Body of pancreas (tissue), 4 donors: ENCODE measurements at places on chromosomes 5 and 9. TPM values are rescaled to one million over a fixed set of nuclear protein-coding genes. Genes with fewer than 3 reads are reported as not detected.

GRCh38 chr5:52693280-52693679, 94.4 kb upstream of the ITGA1 start:
- DNase-seq, result no peak

DNA sequence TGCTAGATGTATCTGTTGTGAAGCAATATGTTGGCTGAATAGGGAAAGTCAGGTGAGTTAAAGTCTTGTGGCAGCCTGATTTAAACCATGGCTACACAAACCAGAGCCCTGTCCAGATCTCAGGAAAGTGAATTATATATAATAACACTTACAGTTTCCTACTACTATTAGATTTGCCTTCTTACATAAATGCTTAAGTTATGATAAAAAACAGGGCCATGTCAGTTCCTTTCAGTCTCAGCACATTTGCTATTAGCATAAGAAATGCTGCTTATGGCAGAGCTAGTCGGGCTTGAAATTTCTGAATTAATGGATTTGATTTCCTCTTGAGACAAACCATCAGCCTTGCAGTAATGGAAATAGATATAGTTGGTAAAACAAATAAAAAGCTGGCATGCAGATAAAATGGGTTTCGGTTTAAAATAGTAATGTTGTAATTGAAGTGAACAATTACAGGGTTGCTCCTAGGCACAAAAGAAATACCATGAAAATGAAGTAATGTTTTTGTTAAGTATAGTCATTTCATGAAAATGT, 664.2 kb upstream of the ZNF608 start:
- no peak for DNase-seq

- no peak for DNase-seq
Observed at GRCh38 chr9:130215341-130216119, 43.3 kb downstream of the NCS1 start.

GRCh38 chr5:33684496-33685159, 207.2 kb downstream of the ADAMTS12 start:
- DNase-seq, result no peak

GRCh38 chr5:59149271-59149670, 566.4 kb downstream of the RAB3C start:
- no peak for DNase-seq

- no peak for DNase-seq
Observed at GRCh38 chr5:37506241-37506640, 127.1 kb downstream of the WDR70 start.

GRCh38 chr9:134858051-134858841, 22.4 kb upstream of the FCN2 start:
- DNase-seq, result no peak

- no peak for DNase-seq
Observed at GRCh38 chr5:68551436-68551835, 335.9 kb downstream of the PIK3R1 start.

GRCh38 chr5:113378959-113379541, 55.7 kb downstream of the TSSK1B start:
- DNase-seq, result peak; percentile 65

DNA sequence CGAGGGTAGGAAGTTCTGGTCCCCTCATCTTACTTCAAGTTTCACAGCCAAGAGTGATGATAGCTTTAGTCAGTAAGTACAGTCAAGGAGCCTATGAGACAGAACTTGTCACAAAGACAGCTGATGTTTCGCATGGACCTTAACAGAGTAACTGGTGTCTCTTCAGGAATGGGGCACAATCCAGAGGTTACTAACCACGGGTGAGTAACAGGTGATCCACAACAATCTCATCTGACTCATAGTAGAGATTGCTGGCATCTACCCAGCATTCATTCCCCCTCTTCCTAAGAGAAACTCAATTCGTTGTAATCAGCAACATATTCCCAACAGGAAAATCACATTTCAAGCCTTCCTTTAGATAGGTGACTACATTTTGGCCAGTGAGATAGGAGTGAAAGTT, 126.7 kb downstream of the SNX18 start:
- DNase-seq, result no peak

DNA sequence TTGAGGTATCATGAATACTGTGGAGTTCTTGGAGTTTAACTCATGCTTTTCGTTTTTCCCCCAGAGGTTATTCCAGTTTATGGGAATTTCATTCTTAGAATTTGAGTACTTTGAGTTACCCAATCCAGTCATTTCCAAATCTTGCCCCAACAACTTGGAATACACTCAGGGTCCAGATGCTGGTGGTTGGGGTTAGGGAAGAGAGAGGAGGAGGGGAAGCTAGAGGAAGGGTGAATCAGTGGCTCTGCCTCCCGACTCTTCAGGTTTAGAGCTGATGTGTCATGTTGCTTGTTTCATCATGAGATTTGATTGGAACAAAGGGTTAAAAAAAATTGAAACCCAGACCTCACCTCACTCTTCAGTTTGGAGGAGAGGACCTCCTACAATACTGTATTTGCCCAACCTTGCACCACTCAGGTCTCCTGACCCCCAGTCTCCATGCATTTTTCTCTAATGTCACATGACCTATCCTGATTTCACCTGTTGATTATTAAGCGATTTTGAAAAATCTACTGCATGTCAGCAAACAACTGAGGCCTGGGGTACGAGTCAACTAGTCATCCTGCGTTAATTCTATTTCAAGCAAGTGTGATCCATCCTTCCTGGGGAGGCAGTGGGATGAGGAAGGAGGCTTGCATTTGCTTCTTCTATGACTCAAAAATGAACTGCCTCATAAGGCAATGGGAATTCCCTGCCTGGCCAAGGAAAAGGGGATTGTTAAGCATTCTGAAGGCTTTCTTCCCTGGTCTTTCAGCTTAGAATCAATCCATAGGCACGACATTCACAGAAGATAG, 6.2 kb upstream of the SLC1A3 start:
- DNase-seq, result no peak

DNA sequence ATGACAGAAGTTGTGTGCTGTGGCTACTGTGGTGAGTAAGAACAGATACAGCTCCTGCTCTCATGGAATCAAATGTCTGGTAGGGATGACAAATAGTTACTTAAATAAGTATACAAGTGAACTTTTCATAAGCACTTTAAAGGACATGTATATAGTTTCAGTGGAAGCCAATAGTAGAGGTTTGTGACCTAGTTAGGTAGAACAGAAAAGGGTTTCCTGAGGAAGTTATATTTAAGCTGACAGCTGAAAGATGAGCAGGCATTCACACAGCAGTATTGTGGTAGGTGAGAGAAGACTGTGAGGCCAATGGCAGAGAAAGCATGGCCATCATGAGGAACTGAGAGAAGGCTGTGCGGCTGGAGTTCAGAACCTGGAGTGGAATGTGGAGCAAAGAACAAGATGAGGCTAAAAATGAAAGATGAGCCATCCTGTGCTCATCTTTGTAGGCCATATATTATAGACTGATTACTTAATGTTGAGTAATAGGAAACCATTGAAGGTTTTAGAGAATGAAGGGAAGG, 15.4 kb downstream of the FAM174A start:
- DNase-seq, result no peak

DNA sequence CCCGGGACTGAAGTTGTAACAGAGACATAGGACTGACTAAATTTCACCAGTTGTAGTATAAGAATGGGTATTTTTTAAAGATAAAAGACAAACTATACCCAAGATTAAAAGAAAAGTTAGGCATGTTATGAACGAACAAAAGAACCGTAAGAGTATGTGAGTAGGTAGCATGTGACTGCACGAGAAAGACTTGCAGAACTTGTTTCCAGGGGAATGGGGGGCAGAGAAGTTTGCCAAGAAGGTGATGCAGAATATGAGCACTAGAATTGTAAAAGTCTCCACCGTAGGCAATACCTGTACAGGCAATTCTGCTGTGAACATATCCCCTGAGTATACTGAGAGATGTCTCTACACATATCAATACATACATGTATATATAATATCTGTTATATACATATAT, 614.7 kb downstream of the PRELID2 start:
- no peak for DNase-seq

- no peak for DNase-seq
Observed at GRCh38 chr9:101629636-101630035, 34.9 kb upstream of the PPP3R2 start.

- no peak for DNase-seq
Observed at GRCh38 chr9:126626127-126626925, 12.6 kb downstream of the LMX1B start.

DNA sequence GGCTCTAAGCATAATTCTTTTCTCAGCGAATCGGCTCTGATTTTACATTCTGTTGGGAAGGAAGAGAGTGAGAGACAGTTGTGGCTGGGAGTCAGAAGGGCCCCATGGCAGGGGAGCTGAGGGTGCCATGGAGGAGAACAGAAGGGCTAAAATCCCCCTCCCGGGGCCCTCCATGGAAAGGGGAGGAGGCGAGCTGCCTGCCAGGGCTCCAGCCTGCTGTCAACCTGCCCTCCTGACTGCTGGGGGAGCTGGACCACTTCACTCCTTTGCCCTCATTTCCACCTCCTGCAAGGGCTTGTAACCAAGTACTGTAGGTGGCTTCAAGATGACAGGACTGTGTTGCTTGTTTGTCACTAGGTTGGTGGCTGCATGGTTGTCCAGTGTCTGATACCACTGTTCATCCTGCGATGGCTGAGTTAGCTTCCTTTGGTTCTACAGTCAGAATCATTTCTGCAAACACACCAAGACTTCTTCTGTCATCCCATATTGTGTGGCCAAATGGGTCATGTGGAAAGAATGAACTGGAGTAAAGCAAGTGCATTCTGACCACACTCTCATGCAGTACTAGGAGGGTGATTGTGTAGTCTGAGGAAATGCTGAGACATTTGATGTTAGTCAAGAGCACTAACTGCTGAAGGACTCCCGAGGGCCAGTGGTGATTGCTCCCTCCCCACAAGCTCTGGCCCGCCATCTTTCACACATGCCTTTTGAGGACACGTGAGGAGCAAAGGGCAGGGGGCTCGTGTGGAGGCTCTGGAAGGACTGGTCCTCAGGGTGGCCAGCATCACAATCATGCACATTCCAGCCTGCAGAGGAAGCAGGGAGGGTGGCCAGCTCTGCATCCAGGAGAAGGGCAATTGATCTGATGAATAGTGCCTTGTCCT, 307.2 kb downstream of the GADD45G start:
- DNase-seq, result no peak

DNA sequence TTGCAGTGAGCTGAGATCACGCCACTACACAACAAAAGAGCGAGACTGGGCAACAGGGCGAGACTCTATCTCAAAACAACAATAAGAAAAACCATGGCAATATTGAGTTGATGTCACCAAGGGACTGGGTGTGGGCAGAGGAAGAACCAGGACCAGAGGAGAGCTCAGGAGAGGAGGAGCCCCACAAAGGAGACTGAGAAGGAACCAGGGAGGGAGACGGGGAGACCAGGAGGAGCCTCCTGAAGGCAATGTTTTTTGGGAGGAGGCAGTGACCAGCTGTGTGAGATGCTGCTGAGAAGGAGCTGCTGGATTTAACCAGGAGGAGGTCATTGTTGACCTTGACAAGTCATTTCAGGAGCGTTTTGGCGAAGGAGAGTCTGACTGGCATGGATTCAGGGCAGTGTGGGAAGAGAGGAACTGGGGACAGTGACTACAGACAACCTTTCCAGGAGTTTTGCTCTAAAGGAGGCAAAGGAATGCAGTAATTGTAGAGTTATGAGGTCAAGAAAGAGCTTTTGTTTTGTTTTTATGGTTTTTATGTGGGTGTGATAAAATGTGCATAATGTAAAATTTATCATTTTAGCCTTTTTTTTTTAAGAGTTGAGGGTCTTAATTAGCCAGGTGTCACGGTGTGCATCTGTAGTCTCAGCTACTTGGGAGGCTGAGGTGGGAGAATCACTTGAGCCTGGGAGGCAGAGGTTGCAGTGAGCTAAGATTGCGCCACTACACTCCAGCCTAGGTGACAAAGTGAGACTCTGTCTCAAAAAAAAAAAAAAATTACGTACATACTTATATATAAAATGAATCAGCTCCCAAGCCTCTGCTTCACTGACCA, 17.9 kb downstream of the TRUB2 start:
- DNase-seq, result no peak

DNA sequence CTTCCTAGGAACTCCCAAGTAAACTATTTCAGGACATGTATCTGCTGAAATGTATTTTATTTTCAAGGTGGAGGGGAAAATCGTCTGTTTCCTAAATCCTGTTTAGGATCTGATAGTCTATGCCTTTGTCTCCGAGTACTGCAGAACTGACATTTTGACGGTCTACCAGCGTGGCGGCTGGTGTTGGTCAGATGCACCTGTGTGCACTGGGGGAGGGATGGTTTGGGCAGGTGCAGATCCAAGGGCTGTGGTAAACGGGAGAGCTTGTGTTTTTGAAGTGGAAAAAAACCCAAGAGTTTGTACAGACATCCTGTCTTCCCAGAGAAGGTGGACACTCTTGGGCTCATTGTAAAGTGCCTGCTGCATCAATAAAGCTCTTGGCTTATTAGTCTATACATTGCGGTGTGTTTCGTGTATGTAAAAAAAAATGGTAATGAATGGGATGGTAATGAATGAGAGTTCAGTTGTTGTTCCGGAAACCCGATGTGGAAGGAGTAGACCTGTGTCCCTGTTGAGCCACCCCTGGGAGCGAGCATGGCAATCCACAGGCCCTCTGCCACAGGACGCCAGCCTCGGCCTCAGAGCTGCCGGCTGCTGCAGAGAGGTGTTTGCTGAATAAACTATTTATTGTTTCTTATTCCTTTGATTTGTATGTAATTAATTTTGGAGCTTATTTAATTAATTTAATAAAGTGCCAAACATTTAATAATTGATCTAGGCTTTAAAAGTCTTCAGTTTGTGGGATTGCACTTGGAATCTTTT, 15.3 kb downstream of the ARPC5L start:
- DNase-seq, result no peak

- no peak for DNase-seq
Observed at GRCh38 chr5:68739752-68740151, 354.1 kb upstream of the SLC30A5 start.

The ABCA1 gene
- 18.1 TPM for total RNA-seq

The OTULINL gene
- 3.3 TPM for total RNA-seq

The ARID3C gene
- total RNA-seq, result not detected

The C5orf22 gene
- total RNA-seq, result 15.5 TPM

The TAS2R1 gene
- total RNA-seq, result not detected

The BNC2 gene
- total RNA-seq, result 1.8 TPM

The LOX gene
- total RNA-seq, result 6.6 TPM

The ZNF483 gene
- 6.7 TPM for total RNA-seq

The ANKRD18B gene
- 6.0 TPM for total RNA-seq

The TAF1L gene
- not detected for total RNA-seq

The OR1Q1 gene
- not detected for total RNA-seq

The OR1J1 gene
- total RNA-seq, result not detected
